Activated T-helper 1 cell treated with Interleukin-2 at 50 U/mL for 16 hours (primary cell): ENCODE measurements at places on chromosomes 3 and 15.

GRCh38 chr15:25563596-25563995 is 124.8 kb upstream of the UBE3A start:
- DNase-seq = no peak

- DNase-seq = no peak
Observed at GRCh38 chr3:18307529-18307928, 117.6 kb downstream of the SATB1 start.

DNA sequence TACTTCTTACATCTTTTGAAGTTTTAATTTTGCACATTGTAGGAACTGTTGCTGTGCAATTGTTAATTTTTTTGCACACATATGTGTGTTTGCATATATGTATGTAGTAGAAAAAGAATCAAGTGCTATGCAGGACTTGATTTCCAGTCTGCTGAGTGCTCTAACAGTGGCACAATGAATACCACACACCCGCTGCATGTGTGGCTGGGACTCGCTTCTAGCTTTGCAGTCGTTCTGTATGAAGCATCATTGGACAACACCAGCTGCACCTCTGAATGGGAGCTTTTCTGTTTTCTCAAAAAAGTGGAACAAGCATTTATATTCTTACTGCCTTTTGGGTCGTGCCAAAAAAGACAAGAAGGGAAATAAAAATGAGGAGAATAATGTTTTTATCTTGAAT is 564.7 kb downstream of the FOXP1 start:
- DNase-seq = no peak

- no peak for DNase-seq
Observed at GRCh38 chr3:67241084-67241483, 243.0 kb downstream of the KBTBD8 start.

- no peak for DNase-seq
Observed at GRCh38 chr3:174202116-174202515, 657.0 kb upstream of the NAALADL2 start.

GRCh38 chr3:127547761-127548605 is 42.5 kb downstream of the TPRA1 start:
- DNase-seq = peak; percentile 62

DNA sequence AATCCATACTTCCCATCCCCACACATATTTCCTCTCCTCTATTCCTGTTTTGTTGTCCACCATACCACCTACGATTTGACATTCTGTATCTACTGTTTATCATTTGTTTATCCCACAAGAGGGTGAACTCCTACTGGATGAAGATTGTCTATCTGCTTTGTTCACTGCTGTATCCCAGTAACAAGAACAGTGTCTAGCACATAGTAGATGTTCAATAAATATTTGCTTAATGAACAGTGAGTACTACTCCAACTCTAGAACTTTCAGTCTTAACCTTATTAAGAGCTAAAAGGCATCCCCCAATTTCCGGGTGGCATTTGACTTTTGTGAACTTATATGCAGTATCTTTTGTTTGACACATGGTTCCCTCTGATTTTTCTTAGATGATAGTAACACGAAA is 1.3 kb downstream of the PYGO1 start:
- no peak for DNase-seq

DNA sequence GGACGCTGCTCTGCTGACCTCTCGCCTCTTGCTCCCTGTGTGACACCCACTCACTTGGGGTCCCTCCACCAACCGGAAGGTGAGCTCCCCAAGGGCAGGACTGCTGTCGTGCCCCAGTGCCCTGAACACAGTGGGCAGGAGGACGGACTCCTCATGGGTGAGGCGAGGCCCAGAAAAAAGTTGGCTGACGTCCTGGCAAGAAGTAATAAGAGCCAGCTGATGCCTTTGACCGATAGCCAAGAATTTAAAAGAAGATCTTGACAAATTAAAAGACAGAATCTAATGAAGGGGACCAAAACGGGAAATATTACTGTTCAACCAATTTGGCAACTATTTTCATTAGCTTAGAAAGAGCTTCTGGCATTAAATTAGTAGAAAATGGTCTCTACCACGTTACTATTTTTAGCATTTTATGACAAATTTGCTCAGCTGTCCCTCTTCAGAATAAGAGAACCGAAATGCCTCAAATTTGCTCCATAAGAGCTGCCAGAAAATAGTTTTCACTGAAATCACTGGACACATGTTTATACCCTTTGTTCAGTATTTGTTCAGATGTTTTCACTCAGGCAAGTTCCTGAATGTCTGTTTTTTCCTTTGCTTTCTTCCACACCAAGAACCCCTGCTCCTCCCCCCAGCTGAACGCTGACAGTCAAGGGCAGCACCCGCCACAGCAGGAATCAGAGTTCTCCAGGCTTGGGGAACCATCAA is 60.5 kb downstream of the XXYLT1 start:
- no peak for DNase-seq

- no peak for DNase-seq
Observed at GRCh38 chr3:64190517-64191515, 34.5 kb downstream of the PRICKLE2 start.

- no peak for DNase-seq
Observed at GRCh38 chr3:184255291-184256039, 5.9 kb downstream of the CAMK2N2 start.

DNA sequence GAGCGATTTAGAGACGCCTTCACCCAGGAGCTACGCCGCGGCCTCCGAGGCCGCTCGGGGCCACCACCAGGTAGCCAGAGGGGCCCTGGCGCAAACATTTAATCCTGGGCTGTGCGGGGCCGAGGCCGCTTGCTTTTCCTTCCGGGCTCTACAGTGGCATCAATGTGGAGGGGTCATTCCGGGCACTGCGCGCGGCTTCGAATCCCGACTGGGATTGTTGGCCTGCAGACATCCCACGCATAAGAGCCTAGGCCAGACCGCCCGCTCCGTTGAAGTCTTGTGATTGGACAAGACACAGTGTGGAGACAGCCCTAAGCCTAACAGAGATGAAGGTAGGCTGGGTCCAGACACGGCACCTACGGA is 568 bp upstream of the NCBP2 start:
- DNase-seq = peak; percentile 5

DNA sequence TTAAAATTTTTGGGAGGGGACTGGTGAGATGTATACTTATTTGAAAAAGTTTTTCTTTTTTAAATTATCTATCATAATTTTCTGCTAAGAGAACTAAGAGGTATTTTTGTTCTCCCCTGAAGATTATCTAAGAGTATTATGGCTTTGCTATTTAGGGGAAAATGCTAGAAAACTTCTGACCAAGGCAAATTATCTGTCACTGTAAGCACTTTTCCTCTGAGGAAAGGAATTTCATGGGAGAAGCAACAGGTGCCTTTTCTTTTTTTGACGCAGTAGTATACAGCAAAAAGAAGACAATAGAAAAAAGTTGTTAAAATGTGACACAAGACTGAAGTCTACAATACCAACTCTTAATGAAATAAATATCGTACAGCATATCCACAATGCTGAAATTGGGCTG is 201.6 kb upstream of the NANOGP8 start:
- no peak for DNase-seq

- DNase-seq = no peak
Observed at GRCh38 chr15:42591238-42591934, 16.0 kb downstream of the STARD9 start.
